ENCODE measurements at places on chromosomes 12 and 14. TPM values are rescaled to one million over a fixed set of nuclear protein-coding genes. Genes with fewer than 3 reads are reported as not detected.

The PTGES3 gene
- 118 TPM for total RNA-seq

The CEP83 gene
- 42.9 TPM for total RNA-seq

The ANGEL1 gene
- total RNA-seq: 10.7 TPM

The FOXN4 gene
- total RNA-seq: not detected

The KLRB1 gene
- total RNA-seq: 2.3 TPM

The NDUFB1 gene
- 188 TPM for total RNA-seq

The AQP6 gene
- total RNA-seq: 0.26 TPM

The HOXC12 gene
- total RNA-seq: not detected

The OLR1 gene
- total RNA-seq: 1.2 TPM

The CD27 gene
- total RNA-seq: 0.26 TPM

The SRSF9 gene
- 90.6 TPM for total RNA-seq

The DHH gene
- 2.3 TPM for total RNA-seq

The ASPG gene
- total RNA-seq: 2.2 TPM

The SUDS3 gene
- total RNA-seq: 49.4 TPM

The ZNF664 gene
- 71.6 TPM for total RNA-seq

The PTGER2 gene
- 4.8 TPM for total RNA-seq

The LRTM2 gene
- total RNA-seq: not detected

The TEX52 gene
- total RNA-seq: not detected

The GALC gene
- total RNA-seq: 35.1 TPM

The REM2 gene
- 0.16 TPM for total RNA-seq

The ACOT6 gene
- not detected for total RNA-seq

The ART4 gene
- 4.8 TPM for total RNA-seq

The CSRP2 gene
- 93.4 TPM for total RNA-seq

The FGF23 gene
- not detected for total RNA-seq

The DNAI7 gene
- total RNA-seq: 1.9 TPM

The TTC9 gene
- total RNA-seq: 1.7 TPM

The TCL1B gene
- not detected for total RNA-seq

The TPCN1 gene
- 19.3 TPM for total RNA-seq

The SOAT2 gene
- total RNA-seq: not detected
